ENCODE measurements at places on chromosomes 4 and X. TPM values are rescaled to one million over a fixed set of nuclear protein-coding genes. Genes with fewer than 3 reads are reported as not detected.

ODAM gene
- 5.6 TPM for total RNA-seq

TMEM33 gene
- total RNA-seq = 50.7 TPM

DNA sequence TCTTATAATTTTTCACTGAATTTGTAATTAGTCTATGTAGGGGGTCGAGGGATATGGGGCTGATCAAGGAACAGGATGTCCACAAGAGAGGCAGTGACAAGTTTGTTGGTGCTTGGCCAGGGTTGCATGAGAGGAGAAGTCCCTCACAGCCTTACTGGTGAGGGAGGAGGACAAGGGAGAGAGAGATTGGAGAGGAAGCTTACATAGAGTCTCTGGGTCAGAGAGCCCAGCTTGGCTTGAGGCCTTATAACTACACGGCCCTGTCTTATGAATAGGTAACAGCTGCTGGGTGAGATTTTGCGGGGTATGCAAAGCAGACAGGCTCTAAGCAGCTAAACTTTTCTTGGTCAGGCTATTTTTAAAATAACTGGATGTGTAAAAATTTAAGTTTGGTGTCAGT is 37.9 kb upstream of the OTUD4 start:
- no peak overlapping the region for H3K27ac ChIP-seq
- DNase-seq = no peak
- no peaks in the 10 kb centered on the region for H3K36me3 ChIP-seq
- H3K27me3 ChIP-seq = no peaks in the 10 kb centered on the region

DNA sequence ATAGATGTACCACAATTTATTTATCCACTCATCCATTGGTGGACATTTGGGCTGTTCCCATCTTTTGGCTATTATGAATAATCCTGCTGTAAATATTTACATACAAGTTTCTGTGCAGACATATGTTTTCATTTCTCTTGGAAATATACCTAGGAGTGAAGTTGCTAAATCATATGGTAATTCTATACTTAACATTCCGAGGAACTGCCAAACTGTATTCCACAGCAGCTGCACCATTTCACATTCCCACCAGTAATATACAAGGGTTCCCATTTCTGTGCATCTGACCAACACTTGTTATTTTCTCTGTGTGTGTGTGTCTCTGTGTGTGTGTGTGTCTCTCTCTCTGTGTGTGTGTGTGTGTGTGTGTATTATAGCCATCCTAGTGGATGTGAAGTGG is 15.4 kb upstream of the DOCK11 start:
- no peak for DNase-seq
- H3K27me3 ChIP-seq = no peaks in the 10 kb centered on the region
- no peak overlapping the region for H3K27ac ChIP-seq

DNA sequence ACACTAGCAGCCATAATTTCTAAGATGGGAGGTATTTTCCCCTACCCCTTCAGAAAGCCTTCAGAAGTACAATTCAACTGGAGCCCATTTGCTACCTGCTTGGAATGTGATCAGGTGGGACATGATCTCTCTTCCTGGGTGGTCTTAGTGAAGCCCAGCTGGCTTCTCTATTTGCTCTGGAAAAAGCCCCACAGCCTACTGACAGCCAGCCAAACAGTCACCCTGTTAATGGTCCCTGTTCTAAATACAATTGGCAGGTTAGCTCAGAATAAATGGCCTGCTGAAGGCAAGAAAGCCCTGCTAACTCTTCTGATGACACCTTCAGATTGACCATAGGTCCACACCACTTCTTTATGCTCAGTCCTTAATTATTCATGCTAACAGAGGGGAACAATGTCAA is 39.9 kb downstream of the HS6ST2 start:
- H3K36me3 ChIP-seq = no peaks in the 10 kb centered on the region
- no peak for DNase-seq
- no peaks in the 10 kb centered on the region for H3K27me3 ChIP-seq
- H3K27ac ChIP-seq = no peak overlapping the region

All from thyroid gland (tissue), 4 donors.